Stimulated activated CD4-positive, alpha-beta T cell treated with anti-CD3 and anti-CD28 coated beads, Interleukin-1b, Interleukin-23, amount 100 ng/mL, for 24 hours (primary cell): ENCODE measurements at places on chromosomes 4 and X.
A peak's percentile ranks its signal among the peaks of the same experiment; 100 is the strongest.

GRCh38 chr4:152807294-152807829 is 27.6 kb downstream of the ARFIP1 start:
- no peak for DNase-seq

DNA sequence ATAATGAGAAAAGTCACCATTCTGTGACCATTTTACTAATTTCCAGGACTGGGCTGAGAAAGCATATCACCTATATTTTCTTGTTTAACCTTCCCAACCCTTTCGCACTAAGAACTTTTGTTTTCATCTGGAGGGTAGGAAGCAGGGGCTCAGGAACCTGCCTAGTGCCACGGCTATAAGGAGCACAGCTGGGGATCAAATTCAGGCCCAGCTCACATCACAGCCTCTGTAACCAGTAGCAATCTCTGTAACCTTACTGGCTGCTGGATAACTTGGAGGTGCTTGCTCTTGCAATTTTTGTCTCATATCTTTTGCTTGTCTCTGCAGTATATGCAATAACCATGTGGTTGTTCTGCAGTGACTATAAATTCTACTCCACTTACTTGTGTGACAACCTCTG is 76.7 kb upstream of the PLAC1 start:
- no peak for DNase-seq

DNA sequence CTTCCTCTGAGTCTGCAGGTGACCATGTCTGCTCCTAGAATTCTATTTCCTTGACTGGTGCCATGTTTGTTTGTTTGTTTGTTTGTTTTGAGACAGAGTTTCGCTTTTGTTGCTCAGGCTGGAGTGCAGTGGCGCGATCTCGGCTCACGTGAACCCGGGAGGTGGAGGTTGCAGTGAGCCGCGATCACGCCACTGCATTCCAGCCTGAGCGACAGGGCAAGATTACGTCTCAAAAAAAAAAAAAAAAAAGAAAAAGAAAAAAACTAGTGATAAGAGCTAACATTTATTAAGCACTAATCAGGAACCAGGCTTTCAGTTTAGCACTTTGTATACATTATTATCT is 7.2 kb downstream of the SAT1 start:
- DNase-seq, result no peak

DNA sequence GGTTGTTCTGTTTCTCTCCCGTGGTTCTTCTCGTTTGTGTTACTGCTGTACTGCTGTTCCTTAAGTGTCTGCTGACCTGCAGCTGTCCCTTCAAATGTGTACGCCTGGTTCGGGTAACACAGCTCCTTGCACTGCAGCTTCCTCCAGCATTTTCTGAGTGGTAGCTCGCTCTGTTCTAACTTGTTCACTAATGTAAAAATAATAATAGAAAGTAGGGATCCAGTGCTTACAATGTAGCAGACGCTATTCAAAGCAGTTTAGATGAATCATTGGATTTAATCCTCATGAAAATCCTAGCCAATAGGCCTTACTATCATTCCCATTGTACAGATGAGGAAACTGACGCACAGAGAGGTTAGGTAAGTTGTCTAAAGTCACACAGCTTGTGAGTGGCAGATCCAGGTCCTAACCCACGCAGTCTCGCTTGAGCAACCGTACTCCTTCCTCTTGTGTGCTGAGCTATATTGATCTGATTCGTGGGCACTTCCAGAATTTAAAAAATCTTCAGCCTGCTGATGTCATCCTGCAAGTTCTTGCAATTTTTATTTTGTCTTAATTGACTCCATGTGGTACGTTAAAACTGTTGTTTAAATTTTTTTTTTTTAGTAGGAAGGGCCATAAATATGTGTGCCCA is 448.2 kb upstream of the FAT1 start:
- no peak for DNase-seq

- DNase-seq, result no peak
Observed at GRCh38 chrX:123155327-123155726, 28.8 kb upstream of the GRIA3 start.

GRCh38 chrX:1483843-1484637 is 31.3 kb upstream of the ASMTL start:
- no peak for DNase-seq

- no peak for DNase-seq
Observed at GRCh38 chrX:135982860-135983259, 2.4 kb upstream of the SLC9A6 start.

DNA sequence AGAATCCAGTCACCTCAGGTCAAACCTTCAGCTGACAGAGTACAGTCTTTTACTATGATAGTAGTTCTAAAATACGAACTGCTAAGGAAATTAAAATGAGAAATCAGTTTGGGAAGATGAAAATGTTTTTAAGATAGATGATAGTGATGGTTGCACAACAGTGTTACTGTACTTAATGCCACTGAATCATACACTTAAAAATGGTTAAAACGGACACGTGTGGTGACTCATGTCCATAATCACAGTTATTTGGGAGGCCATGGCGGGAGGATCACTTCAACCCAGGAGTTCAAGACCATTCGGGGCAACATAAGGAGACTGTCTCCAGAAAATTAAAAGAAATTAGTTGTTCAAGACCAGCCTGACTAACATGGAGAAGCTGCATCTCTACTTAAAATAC is 41.4 kb downstream of the ABHD18 start:
- DNase-seq, result no peak

GRCh38 chr4:181670506-181670905 is 572.7 kb upstream of the TENM3 start:
- DNase-seq, result no peak

GRCh38 chr4:1171311-1172227 is 814 bp downstream of the SPON2 start:
- DNase-seq, result peak; percentile 42

DNA sequence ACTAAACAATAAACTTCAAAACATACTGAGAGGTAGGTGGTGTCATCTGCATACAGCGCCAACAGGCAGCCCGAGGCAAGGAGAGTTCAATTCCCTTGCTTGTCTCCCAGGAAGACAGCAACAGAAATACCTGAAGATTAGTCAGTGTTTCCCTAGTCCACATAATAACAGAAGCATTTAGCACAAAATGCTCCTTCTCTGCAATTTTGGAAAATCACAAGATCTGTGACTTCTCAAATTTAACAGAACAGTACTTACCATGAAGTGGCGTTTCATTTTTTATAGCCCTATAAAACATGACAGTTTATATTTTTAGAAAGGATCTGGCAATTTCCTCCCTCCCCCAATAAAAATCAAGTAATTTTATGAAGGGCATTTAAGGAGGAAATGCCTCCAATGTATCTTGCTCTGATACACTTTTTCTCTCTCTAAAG is 67.1 kb upstream of the MYOZ2 start:
- DNase-seq, result no peak

- DNase-seq, result no peak
Observed at GRCh38 chr4:145066063-145066501, 31.9 kb downstream of the ANAPC10 start.

- DNase-seq, result no peak
Observed at GRCh38 chr4:3041192-3042142, 32.9 kb downstream of the HTT-AS start.
